ENCODE measurements at places on chromosomes 12 and 14. TPM values are rescaled to one million over a fixed set of nuclear protein-coding genes. Genes with fewer than 3 reads are reported as not detected.

Gene C12orf50
- not detected for polyA plus RNA-seq

Gene AQP6
- polyA plus RNA-seq: not detected

Gene CLEC9A
- polyA plus RNA-seq: not detected

Gene PMEL
- not detected for polyA plus RNA-seq

All from Purkinje cell (primary cell).